Hepatic stellate cell (primary cell): ENCODE measurements at places on chromosomes 5 and 9.

- no peak for DNase-seq
Observed at GRCh38 chr5:156197042-156197635, 129.8 kb upstream of the SGCD start.

GRCh38 chr9:14670718-14671117 is 22.5 kb downstream of the ZDHHC21 start:
- DNase-seq = no peak

GRCh38 chr9:111752455-111752854 is 42.3 kb downstream of the SHOC1 start:
- DNase-seq = no peak

GRCh38 chr5:138936225-138936967 is 61.3 kb upstream of the LRRTM2 start:
- DNase-seq = no peak

- DNase-seq = peak; percentile 42
Observed at GRCh38 chr9:136361754-136362449, 1.6 kb downstream of the DNLZ start.

GRCh38 chr5:108672639-108673038 is 75.1 kb upstream of the FER start:
- DNase-seq = no peak

DNA sequence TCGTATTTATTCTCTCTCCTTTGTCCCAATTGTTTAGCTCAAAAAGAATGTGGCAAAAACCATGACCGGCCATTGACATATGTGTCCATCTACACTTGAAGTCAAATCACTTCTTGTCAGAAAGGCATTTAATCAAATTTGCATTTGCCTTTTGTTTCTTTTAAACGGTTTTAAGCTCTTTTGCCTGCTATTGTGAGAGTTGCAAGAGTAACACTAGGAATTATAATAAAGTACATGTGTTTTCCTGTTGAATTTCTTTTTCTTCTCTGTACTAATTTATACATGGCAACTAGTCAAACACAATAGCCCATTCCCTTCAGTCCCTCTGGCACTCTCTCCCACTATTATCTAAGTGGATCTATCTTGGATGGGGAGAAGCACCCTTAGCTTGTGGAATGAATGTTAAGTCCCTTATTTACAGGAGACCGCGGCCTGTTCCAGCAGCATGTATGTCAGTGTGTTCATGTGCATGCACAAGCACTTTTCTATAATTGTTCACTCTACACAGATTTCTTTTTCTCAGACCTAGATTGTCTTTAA is 3.2 kb downstream of the ADAMTSL1 start:
- DNase-seq = no peak
